Activated CD8-positive, alpha-beta memory T cell treated with anti-CD3 and anti-CD28 coated beads for 48 hours (primary cell): ENCODE measurements at places on chromosomes 3 and 15.

DNA sequence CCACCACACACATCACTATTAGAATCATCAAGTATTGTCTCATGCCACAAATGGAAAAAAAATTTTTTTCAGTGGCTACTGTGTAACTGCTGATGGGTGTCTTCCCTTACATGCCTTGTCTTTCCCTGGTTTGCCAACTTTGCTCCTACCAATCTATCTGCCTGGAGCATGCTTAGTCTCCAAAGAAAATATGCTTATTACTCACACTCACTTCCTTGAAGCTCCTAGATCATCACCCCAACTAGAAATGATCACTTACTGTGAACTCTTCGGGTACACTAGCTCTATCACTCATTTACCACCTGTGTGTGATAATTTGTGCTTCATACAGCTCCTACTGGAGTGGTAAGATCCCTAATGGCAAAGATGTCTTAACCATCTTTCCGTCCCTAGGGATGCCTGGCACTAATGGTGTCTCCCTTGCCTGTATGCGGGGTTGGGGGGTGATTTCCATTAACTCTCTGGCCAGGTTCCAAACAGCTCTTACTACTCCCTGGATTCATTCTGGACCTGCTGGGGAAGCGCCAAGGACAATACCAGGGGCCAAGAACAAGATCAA is 799 bp downstream of the VPS33B start:
- DNase-seq, result no peak

DNA sequence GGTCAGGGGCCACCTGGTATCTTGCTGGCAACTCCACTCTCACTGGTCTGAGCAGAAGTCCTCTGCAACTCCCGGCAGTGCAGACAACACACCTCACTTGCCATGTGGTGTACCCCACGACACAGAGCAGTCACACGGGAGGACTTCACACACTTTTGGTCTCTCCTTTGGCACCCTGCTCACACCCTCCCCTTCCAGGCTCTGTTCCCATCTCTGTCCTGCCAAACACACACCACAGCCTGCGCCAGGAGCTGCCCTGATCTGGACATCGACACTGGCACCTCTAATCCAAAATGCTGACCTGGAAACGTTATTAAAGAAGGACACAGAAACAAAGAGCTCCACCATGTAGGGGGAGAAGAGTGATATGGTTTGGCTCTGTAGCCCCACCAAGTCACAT is 57.2 kb downstream of the SLC41A3 start:
- DNase-seq, result no peak

DNA sequence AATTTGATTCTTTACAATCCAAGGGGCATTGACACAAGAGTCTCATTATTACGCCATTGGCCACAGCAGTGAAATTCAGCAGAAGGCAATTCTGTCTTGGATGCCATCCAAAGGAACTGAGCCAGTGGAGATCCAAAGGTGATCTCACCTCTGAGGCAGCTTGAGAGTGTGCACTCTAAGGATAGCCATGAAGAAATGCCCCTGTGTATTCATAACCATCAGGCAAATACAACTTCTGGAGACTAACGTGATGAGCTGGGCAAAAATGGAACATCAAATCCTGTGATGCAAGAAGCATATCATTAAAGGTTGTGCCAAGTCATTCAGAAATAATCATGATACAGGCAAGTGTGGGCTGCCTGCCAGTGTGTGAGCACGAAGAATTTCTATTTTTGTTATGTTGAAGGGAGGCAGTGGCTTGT is 41.4 kb downstream of the ROBO2 start:
- DNase-seq, result no peak

- no peak for DNase-seq
Observed at GRCh38 chr3:111159391-111159790, 87.8 kb downstream of the NECTIN3 start.

DNA sequence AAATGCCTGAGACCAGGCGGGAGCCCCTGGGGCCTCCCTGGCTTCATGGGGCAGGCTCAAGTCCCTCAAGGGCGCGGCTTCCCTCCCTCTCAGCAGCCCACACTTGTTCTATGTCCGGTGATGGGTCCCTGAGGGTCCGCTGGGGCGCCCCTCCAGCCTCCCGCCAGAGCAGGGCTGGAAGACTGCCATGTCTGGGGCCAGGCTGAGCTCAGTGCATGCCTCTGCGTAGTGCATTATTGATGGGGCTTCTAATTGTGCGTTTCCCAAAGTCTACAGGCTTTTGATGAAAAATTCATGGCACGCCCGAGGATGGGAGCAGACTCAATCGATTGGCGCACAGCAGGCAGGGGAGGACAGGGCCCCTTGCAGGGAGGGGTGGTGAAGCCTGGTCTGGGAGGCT is 51.3 kb downstream of the CYP11A1 start:
- no peak for DNase-seq

DNA sequence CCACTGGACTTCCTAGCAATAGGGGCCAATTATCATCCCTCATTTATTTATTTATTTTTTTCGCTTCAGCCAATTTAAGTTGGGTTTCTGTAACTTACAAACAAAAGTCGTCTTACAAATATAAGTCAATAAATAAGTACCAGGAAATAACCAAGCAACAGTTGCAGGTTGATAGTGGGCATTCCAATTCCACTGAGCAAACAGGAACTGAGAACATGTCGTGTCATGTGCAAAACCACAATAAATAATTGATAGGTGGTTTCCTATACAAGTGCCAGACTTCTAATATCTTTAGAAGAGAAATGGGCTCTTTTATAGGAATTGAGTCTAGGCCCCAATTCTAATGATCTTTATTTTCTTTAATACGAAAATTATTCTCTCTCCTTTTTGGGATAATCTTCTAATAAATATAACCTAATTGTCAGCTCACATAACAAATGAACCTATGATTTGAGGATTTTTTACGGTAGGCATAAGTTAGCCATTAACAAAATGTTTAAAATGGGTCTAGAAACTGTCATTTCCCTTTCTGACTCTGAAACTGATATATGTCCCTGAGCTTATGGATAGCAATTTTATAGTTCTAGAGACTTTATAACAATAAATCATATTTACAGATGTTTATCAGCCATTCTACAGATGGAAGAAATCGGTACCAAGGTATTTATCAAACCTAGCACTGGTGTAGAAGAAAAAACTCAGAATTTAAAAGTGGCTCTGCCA is 571.8 kb downstream of the FOXP1 start:
- DNase-seq, result no peak

DNA sequence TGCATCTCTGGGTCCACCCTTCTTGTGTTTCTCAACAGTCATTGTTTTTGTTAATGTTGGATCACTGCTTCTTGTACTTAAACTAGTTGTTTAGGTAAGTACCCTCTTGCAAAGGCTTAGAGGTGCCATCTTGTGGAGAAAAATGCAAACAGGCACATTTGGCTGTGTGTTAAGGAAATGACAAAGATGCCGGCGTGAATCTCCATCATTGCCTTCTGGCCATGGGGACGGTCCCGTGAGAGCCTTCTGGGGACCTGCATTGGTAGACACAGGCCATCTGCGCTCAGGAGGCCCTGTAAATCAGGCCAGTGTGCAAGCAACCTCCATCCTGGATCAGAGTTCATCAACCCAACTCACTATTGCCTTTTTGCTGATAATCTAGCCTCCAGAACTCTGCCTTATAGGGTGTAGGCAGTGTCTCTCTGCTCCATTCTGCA is 158.6 kb upstream of the NR2E3 start:
- no peak for DNase-seq

- DNase-seq, result no peak
Observed at GRCh38 chr3:152818027-152818426, 16.9 kb upstream of the P2RY1 start.

GRCh38 chr3:71051893-71052687 is 531.4 kb downstream of the FOXP1 start:
- no peak for DNase-seq

- no peak for DNase-seq
Observed at GRCh38 chr3:146817704-146818103, 212.6 kb upstream of the PLSCR5 start.

GRCh38 chr15:44069489-44069888 is 125.6 kb downstream of the FRMD5 start:
- no peak for DNase-seq
